CD4-positive, alpha-beta T cell treated with Interleukin-15 for 4 hours (primary cell): ENCODE measurements at places on chromosomes 2 and 18.

- DNase-seq, result peak; percentile 57
These were observed 11.9 kb downstream of the IL18R1 start for GRCh38 chr2:102367331-102367971.

GRCh38 chr2:23746141-23746863 is 180.6 kb downstream of the ATAD2B start:
- no peak for DNase-seq

- no peak for DNase-seq
These were observed 16.0 kb upstream of the ST8SIA3 start for GRCh38 chr18:57336343-57336742.

- no peak for DNase-seq
These were observed 595 bp downstream of the PARD6G start for GRCh38 chr18:80246445-80247392.

- DNase-seq, result no peak
These were observed 208.2 kb downstream of the SLC8A1 start for GRCh38 chr2:40243581-40244187.

DNA sequence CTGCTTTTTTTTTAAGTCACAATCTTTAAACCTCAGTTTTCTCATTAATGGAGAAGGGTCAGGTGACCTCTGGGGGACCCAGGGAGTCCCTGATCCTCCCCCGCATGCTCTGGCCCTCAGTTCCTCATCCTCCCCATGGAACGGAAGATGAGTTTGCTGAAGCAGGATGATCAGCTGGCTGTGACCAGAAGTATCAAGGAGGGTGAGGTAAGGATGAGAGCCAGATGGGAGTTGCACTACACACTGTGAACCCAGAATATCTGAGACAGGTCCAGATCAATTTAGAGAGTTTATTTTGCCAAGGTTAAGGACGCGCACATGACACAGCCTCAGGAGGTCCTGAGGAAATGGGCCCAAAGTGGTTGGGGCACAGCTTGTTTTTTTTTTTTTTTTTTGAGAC is 3.8 kb downstream of the CATIP start:
- no peak for DNase-seq

DNA sequence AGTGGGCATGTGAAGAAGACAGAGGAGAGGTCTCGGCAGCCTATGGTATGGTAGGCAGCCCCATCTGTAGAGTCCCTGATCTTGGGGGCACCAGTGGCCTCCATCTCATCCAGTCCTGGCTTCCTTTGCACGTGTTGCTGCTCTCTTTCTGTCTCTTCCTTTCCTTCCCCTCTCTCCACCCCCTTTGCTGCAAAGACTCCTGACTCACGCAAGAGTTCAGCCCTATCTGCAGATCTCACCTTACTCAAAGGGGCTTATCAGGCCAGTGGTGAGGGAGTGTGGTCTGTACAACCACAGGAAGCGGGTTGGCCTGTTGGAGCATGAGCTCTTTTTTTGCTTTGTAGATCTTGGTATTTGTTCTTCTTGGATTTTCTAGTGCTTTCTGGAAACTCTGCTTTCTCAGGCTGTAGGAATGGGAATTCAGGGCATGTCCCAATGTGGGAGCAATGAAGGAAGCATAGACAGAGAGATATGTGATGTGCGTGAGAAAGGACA is 14.6 kb upstream of the NT5DC4 start:
- DNase-seq, result peak; percentile 51

DNA sequence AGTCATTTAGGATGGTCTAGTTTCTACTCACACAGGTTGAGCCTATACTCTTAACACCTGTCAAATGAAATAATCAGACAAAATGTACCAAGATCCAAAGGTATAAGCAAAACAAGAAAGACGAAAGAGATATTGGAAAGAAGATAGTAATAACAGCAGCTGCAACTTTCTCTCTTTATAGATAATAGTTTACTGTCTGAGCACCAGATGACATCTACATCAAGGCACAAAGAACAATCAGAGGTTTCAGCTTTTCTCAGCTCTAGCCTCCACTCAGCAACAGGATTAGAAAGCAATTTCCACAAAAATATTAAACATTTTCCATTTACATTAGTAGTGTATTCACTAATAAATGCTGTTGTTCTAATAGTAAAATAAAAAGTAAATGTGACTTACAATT is 66.3 kb downstream of the RTTN start:
- no peak for DNase-seq

DNA sequence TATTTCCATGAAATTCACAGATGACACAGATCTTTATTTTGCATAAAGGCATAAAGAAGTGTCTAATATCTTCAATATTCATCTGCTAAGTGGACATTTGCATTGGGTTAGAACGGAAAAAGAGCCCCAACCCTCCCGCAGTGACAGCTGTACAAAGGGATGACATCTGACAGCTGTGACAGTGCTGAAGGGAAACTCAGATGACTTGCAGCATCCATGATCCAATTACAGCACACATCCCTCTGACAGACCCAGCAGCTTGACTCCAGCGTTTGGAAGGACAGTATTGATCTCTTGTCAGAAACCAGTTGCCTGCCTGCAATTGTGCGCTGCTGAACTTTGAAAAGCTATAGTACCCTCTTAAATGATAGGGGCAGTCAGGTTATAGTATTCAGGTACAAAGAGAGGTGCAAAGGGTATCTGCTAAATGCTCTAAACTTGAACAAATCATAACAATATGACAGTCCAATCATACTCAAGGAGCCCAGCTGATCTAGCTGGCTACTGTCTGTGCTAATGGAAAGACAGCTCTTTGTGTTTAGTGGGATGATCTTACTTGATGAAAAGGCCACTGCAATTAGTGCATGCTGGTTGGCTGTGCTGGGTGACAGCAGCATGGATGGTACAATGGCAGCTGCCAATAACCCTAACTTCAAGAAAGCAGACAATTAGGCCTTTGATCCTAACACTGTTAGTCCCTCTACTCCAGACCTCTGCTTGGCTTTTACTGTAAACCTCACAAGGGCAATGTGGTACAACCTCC is 599.2 kb downstream of the NR4A2 start:
- DNase-seq, result no peak

- no peak for DNase-seq
These were observed 5.8 kb upstream of the DGUOK start for GRCh38 chr2:73920577-73921545.

DNA sequence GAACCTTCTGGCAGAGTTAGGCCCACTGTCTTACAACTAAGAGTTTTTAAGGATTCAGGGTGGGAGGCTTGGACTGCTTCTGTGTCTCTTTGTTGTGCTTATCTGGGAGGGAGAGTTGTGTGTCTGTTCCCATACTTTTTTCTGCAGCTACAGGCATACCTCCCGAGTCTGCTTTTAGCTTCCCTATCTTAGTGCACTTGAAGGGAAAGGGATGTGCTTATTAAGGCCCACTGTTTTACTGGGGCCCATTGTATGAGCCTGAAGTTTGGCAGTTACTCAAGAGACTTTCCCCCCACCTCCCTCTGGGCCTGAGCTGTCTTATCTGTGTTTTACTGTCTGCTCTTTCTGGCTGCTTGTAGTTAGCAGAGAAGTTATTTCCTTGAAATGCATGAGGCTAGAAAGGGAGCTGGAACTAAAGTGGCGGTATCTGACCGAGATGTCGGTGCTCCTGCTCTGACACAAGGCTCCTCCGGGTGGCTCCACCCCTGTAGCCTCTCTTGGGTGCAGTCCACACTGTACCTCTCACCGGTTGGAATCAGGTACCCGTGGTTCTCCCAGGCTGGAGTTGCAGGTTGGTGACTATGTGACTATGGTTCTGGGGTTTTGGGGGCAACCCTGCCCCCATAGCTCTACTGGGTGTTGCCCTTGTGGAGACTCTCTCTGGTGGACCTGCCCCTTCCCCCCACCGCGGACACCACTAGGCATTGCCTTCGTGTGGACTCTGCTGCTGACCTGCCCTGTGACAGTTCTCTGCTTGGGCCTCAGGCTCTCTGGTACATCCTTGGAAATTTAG is 12.9 kb downstream of the UBR3 start:
- DNase-seq, result no peak

GRCh38 chr2:205650450-205650849 is 31.9 kb upstream of the NRP2 start:
- DNase-seq, result no peak

DNA sequence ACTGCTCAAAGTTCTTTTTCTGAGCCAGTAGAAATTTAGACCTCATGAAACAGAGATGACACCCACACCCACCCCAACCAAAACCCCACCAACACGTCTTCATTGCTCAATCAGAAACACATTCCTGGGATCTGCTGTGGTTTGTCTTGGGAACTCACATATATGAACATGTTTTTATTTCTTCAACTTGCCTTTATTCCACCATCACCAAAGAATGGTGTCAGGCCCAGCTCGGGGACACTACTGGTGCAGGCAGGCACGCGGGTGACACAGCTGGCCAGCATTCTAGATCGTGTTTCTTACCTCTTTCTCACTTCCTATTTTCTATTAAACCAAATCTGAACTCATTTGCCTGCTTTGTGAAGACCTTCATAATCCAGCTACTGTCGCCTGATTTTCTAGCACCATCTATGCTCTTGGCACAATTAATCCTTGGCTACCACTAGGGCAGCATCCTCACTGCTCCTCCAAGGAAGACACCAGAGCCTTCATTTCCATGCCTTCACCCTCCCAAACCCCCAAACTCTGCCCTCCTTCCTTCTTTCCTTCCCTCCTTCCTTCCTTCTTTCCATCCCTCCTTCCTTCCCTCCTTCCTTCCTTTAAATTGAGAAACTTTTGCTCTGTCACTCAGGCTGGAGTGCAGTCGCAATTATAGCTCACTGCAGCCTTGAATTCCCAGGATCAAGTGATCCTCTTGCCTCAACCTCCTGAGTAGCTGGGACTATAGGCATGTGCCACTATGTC is 157.1 kb downstream of the BCL2 start:
- DNase-seq, result peak; percentile 40

- DNase-seq, result no peak
These were observed 92.0 kb upstream of the GULP1 start for GRCh38 chr2:188199716-188200128.

DNA sequence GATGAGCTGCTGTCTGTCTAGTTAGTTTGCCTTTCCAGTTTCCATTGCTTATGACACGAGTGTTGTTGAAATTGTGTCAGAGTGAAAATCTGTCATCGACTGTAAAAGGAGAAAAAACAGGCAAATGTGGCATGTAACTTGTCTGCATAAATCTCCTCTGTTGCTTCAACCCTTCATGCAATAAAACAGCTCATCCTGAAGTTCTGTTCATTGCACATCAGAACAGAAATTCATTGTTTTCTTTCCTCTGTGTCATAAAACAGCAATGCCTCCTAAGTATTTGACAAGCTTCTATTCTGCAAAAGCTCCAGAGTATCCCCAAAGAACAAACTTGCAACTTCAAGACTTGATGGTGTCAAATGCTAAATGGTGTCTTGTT is 432.1 kb downstream of the MEIS1 start:
- DNase-seq, result no peak

GRCh38 chr18:5895299-5895875 is at the start of gene TMEM200C:
Gene TMEM200C, minus strand, starts transcription at chr18:5895522. Its CDS starts 3,459 bp downstream, at chr18:5892063.
- no peak for DNase-seq
